ENCODE measurements at places on chromosomes 7 and 10.

- no peak for DNase-seq
Measured at GRCh38 chr10:6037422-6037821, 24.7 kb downstream of the IL2RA start.

- DNase-seq, result no peak
Measured at GRCh38 chr7:68542831-68543230, 1055.4 kb upstream of the AUTS2 start.

DNA sequence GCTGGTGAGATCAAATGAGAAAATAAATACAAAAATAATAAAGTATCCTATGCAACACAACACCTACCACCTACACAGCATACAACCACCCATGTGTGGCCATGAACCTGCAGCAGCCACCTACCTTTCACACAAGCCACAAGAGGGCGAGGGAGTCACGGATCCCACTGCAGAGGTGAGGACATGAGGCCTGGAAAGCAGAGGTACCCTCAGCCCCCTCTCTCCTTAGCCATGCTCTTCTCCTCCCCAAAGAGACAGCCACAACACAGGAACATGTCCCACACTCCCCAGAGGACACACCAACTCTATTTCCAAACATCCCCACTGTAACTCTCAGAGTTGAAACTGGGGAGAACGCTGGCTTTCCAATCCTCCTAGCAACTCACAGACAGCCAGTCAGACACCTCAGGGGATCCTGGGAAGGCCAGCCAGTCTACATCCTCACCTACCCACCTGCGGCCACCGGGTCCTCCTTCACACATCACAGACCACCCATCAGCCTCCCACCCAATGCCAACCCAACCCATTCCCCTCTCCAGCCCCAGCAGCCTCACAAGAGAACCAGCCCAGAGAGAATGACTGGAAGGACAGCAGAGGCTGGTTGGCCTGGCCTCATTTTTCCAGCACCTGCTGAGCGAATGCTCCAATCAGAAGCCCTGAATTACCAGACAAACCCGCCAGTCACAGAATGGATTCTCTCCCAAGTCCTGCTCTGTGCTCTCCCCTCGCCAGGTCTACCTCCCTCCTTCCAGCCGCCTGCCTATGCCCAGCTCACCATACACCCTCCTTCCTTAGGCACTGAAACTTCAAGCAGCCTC, 18.4 kb downstream of the DLG5 start:
- DNase-seq, result no peak

DNA sequence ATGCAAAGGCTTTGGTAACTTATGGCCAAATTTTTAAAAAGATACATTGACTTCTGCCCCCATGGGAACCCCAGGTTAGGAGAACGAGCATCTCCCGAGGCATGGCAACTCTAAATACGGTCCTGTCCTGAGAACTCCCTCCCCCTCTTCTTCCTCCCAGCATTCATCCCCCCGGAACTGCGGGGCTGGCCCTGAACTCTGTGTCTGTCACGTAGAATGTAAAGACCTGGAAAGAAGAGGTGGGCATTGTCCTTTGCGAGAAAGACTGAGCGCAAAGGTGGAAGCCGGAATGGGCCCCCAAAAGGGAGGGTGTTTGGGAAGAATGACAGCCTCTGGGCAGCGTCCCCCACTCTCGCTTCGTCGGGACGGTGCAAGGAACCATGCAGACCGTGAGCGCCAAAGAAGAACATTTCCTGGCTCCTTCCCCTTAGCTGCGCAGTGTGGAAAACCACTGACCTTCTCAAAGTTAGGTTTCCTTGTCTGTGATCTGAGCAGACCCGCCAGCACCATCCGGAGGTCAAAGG, 21.0 kb downstream of the SHH start:
- no peak for DNase-seq

All from stimulated activated CD4-positive, alpha-beta T cell treated with anti-CD3 and anti-CD28 coated beads, Interleukin-12 subunit alpha, Interleukin-12 subunit beta, amount 100 ng/mL, for 4 hours (primary cell).